ENCODE measurements at places on chromosomes 2 and 18.

DNA sequence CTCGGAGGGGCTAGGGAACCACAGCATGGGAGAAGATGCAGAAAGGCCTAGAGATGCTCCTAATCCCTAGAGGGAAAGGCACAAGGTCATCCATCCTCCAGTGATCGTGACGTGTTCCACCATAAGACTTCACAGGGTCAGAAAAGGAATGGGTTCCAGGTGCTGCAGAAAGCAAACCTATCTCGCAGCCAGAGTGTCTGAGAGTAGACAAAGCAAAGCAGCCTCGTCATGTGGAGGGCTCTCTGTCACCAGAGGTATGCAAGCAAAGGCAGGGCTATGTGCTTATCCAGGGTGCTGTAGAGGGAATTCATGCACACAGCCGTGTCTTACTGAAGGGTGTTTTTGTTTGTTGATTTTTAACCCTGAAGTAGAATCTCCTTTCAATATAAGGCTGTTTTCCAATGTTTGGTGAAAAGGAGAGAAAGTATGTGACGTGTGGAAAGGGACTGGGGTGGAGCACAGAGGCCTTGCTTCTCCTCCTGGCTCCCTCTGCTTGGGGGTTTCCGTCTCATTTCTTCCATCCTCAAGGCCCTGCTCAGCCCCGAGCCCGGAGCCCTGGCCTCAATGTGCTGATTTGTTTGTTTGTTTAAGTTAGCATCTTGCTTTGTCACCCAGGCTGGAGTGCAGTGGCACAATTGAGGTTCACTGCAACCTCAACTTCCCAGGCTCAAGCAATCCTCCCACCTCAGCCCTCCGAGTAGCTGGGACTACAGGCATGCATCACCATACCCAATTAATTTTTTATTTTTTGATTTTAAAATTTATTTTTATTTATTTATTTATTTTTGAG is 3.0 kb downstream of the GPR55 start:
- DNase-seq: no peak

DNA sequence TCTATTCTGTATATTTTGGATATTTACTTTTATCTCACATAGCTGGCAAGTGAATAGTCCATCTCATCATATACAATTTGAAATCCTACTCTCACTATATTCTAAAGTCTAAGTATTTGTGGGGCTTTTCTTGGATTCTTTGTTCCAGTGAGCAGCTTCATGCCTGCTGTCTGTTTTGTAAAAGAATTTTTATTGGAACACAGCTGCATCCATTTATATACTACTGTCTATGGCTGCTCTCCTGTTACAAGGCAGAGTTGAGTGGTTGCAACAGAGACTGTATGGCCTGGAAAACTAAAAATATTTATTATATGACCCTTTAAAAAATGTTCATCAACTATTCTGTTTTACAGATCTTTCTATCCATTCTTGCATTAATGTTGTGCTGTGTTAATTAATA is 193.3 kb upstream of the KLHL14 start:
- DNase-seq: no peak

DNA sequence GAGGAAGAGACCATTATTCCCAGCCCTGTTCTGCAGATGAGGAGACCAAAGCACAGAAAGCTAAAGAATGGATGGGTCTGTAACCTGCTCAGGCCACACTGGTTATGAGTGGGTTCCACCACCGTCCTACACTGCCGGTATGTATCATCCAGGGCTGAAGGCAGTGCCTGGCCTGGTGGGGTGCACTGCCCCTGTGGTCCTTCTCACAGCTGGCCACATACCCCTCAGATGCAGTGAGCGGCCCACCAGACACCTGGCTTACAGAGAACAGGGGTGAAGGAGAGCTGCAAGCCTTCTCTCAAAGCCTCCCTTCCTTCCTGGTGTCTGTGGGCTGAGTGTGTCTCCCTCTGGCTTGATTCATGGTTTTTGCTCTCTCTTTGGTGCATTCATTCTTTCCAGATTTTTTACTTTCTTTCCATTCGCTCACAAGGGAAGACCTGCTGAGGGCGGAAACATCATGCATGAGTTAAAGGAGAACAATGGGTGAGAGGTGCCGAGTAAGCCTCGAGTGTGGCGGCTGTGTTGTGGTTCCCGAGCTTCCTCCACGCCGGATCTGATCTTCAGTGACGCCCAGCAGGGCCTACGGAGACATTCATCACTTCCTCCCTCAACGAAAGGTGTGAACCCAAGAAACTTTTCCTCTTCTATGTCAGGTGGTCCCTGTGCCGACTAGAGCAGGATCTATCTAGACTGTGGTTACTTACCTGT is 62.1 kb upstream of the REL start:
- DNase-seq: peak; percentile 77

- DNase-seq: peak; percentile 37
Observed at GRCh38 chr2:208254118-208254870, 577 bp downstream of the IDH1 start.

- no peak for DNase-seq
Observed at GRCh38 chr2:188318161-188318749, 26.6 kb downstream of the GULP1 start.

DNA sequence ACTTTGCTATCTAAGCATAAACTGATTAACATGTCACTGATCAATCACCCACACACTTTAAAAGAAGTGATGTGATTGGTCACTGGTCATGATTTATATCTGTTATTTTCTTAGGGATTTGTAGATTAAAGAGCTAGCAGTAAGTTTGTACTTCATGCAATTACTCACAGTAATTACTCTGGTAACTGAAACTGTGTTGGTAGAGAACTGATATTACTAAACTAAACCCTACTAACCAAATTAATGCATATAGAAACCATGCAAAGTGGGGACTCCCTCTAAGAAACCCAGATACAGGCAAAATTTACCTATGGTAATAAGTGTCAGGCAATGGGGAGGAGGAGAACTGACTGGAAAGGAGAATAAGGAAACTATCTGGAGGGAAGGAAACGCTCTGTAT is 44.8 kb upstream of the C2orf15 start:
- no peak for DNase-seq

- DNase-seq: no peak
Observed at GRCh38 chr2:150153646-150154307, 333.7 kb downstream of the RND3 start.
